COR-L47 (cell line): ENCODE measurements at places on chromosomes 1 and 21.

- no peak for DNase-seq
Measured at GRCh38 chr21:46113497-46114176, 15.7 kb downstream of the COL6A2 start.

DNA sequence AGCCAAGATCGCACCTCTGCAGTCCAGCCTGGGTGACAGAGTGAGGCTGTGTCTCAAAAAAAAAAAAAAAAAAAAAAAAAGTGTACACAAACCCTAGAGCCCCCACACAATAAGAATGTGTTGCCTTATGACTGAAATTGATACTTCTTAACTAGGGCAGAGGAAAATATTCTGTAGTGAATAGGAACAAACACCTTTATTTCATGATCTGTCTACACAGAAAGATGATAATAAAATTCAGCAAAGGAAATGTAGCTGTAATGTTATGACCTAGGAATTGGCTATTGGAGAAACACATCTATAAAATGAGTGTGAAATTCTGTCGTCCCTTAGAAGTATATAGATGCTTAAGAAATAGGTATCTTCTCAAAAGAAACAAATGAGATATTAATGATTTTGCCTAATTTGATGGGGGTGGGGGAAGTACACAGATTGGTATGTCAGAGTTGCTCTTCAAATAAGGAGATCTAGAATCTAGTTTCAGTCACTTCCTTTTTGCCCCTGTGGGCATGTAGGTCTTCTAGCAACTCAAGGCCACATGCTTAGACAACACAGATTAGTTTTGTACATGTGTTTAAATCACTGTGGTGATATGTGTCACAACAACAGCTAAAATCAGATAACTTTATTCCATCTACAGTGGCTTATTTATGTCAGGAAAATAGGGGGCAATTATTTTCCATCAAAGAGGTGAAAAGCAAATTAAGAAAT lies 10.7 kb upstream of the GPR25 start:
- DNase-seq, result no peak

- no peak for DNase-seq
Measured at GRCh38 chr1:12495725-12496124, 122.3 kb downstream of the DHRS3 start.

GRCh38 chr1:210937846-210938245 lies 196.1 kb downstream of the KCNH1 start:
- no peak for DNase-seq

- no peak for DNase-seq
Measured at GRCh38 chr1:62599044-62599443, 1.7 kb downstream of the ANGPTL3 start.

- DNase-seq, result peak; percentile 86
Measured at GRCh38 chr1:109959974-109960744, 24.4 kb upstream of the AHCYL1 start.

DNA sequence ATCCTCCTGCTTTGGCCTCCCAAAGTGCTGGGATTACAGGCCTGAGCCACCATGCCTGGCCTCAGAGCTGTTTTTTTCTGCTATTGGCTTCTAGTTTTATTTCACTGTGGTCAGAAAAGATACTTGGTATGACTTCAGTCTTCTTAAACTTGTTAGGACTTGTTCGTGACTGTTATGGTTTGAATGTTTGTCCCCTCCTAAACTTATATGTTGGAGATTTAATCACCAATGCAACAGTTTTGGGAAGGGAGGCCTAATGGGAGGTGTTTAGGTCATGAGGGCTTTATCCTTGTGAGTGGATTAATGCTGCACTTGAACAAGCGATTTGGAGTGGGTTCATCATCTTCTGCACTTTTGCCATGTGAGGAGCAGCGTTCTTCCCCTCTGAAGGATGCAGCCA lies 24.5 kb upstream of the SOD1 start:
- DNase-seq, result no peak

DNA sequence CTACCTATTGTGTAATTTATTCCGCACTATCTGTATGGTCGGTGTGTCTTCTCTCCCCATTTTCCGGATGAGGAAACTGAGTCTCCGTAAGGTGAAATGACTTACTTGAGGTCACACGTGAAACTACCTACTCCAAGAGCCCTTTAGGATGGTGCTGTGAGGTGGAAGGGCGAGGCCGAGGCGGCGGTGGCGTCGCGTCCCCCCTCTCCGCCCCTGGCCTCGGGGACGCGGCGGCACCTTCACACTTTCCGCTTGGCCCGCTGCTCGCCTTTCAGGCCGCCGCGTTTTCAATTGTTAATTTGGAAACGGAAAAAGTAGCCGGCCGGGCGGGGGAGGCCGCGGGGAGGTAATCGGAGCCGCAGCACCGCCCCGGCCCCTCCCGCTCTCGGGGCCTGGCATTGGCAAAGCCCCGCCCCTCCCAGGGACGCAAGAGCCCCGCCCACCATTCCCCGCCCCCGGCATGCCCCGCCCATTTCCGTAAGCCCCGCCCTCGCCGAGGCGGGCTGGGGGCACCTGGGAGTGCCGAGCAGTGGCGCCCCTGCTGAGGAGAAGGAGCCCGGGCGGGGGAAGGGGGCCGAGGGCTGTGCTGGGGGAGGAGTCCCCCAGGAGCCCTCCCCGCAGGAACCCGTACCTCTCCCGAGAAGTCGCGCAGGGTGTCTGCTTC lies 18.6 kb downstream of the KCNQ4 start:
- DNase-seq, result no peak

GRCh38 chr1:59928996-59929395 lies 2.4 kb upstream of the CYP2J2 start:
- DNase-seq, result no peak

- DNase-seq, result no peak
Measured at GRCh38 chr1:188155261-188155660, 1326.5 kb downstream of the PLA2G4A start.

GRCh38 chr1:59720326-59721115 lies 94.2 kb upstream of the HOOK1 start:
- no peak for DNase-seq

DNA sequence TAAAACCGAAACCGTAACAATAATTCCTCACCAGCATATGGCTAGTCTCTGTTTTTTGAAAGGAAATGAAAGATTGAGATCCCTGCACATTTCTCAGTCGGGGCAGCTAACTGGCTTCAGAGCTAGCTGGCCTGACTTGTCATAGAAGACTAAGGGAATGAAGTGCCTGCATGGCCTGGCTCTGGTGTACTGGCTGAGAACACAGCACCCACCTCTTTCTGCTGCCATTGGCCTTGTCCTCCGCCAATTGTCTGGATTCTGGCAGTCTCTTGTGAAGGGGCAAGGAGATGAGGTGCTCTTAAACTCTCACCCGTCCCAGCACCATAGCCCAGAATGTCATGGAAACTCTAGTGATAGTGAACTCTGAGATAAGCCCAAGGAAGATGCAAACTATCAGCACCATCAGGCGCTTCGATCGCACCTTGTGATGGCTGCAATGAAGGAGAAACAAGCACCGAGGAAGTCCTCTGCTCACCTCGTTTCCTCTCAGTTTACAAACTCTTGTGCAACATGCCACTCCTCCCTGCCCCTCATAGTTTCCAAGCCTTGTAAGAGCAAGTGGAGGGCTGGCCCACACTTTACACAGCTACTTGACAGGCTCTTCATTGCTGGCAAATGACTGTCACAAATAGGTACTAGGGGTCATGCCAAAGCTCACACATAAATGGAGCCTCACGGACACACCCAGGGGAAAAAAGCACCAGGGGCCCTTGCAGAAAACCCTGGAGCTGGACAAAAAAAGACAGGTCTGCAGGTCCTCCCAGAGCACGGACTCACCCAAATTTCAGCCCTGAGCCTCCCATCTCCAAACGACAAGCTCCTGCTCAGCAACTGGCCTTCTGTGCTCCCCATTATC lies 16.4 kb downstream of the INPP5B start:
- DNase-seq, result no peak

- no peak for DNase-seq
Measured at GRCh38 chr1:237146241-237146640, 104.3 kb downstream of the RYR2 start.

GRCh38 chr1:244094880-244095528 lies 43.9 kb downstream of the ZBTB18 start:
- no peak for DNase-seq

GRCh38 chr1:223649222-223649621 lies 16.3 kb downstream of the CAPN8 start:
- no peak for DNase-seq
